ENCODE measurements at places on chromosomes 16 and 17. TPM values are rescaled to one million over a fixed set of nuclear protein-coding genes. Genes with fewer than 3 reads are reported as not detected.

The NEUROD2 gene
- not detected for total RNA-seq

The RFNG gene
- total RNA-seq = 31.7 TPM

The TVP23A gene
- not detected for total RNA-seq

GRCh38 chr17:2241823-2242222, 61.8 kb downstream of the SMG6 start:
- H3K4me1 ChIP-seq = peaks cover 47% of the 10 kb centered on the region
- no peaks in the 10 kb centered on the region for H3K36me3 ChIP-seq
- no peak for DNase-seq
- no peaks in the 10 kb centered on the region for H3K27me3 ChIP-seq
- H3K27ac ChIP-seq = no peak overlapping the region

GRCh38 chr17:47733047-47733673, at the start of gene TBX21:
TBX21 (plus strand) TSS chr17:47733236; CDS start chr17:47733455, 219 bp downstream.
- peak; percentile 72 for DNase-seq
- no peak within 1 kb of the TSS for H3K27ac ChIP-seq
- H3K4me3 ChIP-seq = peak within 1 kb of the TSS; percentile 8
- H3K4me1 ChIP-seq = peaks cover 12% of the 10 kb centered on the region
- H3K36me3 ChIP-seq = no peaks in the 10 kb centered on the region
